ENCODE measurements at places on chromosomes 5 and 9.

- no peak for DNase-seq
These were observed 72.6 kb downstream of the SH3RF2 start for GRCh38 chr5:146009020-146009419.

DNA sequence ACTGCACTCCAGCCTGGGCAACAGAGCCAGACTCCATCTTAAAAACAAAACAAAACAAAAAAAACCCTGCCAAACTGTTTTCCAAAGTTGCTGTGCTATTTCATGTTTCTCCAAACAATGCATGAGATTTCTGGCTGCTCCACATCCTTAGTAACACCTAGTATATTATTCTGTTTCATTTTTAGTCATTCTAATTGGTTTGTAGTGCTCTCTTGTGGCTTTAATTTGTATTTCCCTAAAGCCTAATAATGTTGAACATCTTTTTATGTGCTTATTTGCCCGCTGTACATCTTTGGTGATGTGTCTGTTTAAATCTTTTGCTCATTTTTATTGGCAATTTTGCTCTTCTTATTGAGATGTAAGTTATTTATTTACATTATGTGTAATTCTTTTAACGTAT is 18.4 kb upstream of the TTC1 start:
- no peak for DNase-seq

- no peak for DNase-seq
These were observed 130.8 kb downstream of the GDNF start for GRCh38 chr5:37709020-37709419.

DNA sequence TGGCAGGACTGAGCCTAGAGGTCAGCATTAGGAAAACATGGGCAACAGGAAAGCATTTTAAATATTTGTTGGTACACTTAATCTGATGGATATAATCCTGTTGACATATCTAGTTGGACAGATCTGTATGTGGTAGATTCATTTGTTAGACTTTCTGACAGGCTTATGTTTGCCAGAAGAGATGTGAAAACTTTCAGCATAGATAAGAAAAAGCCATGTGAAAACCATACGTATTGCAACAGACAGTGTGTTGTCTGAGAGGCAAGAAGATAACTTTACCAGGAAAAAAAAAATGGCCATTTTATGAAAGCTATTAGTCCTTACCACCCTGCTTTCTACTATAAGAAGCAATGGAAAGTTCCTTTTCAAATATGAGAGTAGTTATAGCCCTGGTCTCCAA is 1902.2 kb upstream of the C9orf72 start:
- no peak for DNase-seq

DNA sequence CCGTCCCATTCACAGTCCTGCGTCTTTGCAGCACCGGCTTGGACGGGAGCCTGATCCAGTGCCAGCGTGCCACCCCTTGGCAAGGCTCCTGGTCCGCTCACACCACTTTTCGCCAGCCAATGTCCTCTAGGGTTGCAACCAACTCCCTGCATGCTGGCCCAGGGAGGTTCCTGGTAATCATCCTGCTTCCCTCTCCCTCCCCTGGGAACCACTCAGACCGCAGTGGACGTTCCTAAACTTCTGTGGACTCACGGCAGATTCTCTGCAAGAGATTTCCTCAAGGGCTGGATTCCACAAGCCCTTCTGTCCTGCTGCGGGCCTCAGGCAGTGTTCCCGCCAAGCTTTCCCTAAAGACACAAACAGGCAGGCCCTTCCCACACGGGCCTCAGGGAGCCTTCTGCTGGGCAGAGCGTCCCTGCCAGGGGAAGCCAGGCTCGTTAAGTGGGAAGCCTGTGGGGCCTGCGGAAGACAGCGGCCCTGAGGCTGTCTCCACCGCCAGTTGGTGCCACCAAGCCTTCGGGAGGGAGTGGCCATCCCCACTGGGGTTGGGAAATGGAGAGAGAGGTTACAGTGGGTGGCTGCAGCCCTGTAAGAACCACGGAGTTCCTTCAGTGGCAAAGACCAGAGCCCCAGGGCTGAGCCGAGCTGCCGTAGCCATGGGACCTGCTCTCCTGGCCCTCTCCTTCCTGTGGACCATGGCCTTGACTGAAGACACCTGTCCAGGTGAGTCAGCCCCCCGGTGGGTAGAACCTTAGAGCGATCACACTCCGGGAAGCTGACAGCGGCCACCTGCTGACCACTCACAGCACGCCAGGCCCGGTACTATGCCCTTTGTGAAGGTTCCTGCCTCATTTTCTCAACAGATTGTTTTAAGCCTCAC is 16.4 kb upstream of the FCN2 start:
- no peak for DNase-seq

DNA sequence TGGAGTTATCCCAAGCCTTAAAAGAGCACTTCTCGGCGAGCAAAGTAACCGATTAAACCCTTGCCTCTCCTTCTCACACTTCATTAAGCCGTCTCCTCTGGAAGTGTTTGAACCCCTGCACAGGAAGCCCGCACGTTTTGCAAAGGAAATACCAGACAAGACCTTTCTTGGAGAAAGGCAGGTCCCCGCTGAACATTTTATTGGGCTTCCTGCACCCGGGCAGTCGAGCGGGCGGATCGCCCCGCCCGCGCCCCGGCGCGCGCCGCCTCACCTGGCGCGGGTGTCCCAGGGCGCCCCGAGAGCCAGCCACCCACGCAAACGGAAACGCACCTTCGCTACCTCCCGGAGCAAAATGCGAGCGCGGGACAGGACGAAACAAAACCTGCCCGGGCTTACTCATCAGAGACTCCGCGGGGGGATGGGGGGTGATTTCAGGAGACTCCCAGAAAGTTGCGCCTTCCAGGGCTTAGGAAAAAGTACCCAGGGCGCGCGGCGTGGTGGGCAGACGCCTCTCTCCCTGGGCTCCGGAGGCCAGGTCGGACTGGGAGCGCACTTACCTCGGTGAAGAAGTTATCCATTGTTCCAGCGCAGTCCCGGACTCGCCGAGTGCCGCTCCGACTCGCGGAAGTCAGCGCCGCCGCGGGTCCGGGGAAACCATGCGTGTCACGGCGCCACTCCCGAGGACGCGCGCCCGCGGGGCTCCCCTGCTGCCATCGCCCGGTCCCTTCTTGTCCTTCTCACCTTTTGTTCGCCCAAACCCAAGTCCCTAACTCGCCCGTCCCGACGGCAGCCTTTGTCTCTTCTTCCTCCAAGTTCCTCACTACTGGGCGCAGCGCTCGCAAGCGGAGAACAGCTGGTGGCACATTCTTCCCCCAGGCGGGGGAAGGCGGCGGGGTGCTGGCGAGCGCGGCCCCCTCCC is 598 bp downstream of the MYO10 start:
- DNase-seq, result peak; percentile 31

GRCh38 chr5:119343766-119344165 is 12.1 kb upstream of the TNFAIP8 start:
- no peak for DNase-seq

- no peak for DNase-seq
These were observed 428.7 kb downstream of the ISL1 start for GRCh38 chr5:51811883-51812471.

DNA sequence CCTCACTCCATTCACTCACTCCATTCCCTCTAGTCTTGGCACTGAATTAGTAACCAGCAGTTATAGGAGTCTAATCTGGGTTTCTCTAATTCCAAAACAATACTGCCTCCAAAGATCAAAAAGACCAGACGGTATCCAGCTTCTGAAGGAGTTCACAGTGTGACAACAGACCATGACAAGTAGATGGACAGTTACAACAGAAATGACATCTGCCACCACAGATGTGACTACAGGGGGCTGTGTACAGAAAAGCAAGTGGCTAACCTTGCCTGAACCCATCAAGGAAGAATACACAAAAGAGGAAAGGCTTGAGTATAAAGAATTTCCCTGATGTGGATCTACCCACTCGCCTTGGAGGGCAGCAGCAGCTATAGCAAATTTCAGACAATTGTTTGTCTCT is 112.4 kb downstream of the ACTL7B start:
- no peak for DNase-seq

GRCh38 chr5:160023007-160023907 is 14.3 kb downstream of the TTC1 start:
- DNase-seq, result no peak

GRCh38 chr5:36078430-36078829 is 11.7 kb upstream of the UGT3A2 start:
- no peak for DNase-seq

GRCh38 chr5:115732026-115732425 is 84.4 kb downstream of the CDO1 start:
- no peak for DNase-seq
